ENCODE measurements at places on chromosomes 6 and 20.

- DNase-seq, result no peak
These were observed 126.9 kb downstream of the TMEM242 start for GRCh38 chr6:157196391-157196790.

- DNase-seq, result no peak
These were observed 466.2 kb downstream of the CDH26 start for GRCh38 chr20:60424267-60424902.

DNA sequence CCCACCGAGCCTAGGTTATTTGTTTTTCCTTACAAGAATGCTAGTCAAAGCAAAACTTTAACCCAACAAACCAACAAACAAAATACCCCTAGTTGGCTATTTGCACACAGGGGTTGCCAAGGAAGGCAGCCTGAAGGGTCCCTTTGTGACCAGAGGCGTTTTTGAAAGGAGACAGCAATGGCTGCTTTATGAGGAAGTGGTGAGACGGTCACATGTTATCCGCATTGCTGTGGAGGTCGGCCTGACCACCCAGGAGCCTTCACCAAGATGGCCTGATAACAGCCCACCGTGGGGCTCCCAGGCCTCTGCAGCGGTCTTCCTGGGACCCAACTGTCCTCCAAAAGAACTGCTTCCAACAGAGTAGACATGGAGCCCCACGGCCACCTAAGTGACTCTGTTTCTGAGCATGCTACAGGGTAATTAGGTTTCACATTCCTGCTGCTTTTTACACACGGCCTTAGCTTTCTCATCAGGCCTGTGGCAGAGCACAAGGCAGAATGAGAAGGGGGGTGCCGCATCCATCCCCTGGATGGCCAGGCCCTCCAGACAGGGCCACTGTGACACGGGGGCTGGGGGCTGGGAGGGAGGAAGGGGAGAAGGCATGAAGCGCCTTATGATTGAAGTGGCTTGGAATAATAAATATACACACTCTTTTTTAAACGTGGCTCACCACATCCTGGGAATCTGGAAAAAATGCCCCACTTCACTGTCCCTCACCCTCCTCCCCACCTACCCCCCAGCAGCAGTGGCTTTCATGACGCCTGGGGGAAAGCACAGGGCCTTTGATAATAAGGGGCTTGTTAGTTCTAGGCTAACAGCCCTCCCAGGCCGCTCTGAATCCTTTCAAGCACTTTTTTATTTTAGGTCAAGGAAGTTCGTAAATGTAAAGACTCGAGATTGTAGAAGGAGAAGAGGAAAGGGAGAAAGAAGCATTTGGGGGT lies 86.0 kb downstream of the CLIC5 start:
- DNase-seq, result no peak

DNA sequence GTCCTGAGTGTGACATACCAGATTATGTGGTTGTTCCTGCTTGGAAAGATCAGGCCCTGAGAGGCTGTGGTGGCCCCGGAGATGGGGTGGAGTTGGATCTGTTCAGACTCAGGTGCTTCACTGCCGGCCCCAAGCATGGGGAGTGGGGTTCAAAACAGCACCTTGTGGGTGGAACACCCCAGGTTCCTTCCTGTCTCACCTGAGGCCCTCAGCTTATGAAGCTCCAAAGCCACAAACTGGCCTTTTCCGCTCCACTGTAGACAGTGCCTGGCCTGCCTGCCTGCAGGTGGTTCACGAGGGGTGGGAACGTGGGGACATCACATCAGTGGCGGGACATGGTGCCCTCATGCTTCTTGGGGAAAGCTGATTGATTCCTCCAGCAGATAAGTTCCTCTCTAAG lies 146.4 kb downstream of the TAF4 start:
- no peak for DNase-seq

GRCh38 chr6:92377137-92377536 lies 1042.2 kb downstream of the EPHA7 start:
- DNase-seq, result no peak

DNA sequence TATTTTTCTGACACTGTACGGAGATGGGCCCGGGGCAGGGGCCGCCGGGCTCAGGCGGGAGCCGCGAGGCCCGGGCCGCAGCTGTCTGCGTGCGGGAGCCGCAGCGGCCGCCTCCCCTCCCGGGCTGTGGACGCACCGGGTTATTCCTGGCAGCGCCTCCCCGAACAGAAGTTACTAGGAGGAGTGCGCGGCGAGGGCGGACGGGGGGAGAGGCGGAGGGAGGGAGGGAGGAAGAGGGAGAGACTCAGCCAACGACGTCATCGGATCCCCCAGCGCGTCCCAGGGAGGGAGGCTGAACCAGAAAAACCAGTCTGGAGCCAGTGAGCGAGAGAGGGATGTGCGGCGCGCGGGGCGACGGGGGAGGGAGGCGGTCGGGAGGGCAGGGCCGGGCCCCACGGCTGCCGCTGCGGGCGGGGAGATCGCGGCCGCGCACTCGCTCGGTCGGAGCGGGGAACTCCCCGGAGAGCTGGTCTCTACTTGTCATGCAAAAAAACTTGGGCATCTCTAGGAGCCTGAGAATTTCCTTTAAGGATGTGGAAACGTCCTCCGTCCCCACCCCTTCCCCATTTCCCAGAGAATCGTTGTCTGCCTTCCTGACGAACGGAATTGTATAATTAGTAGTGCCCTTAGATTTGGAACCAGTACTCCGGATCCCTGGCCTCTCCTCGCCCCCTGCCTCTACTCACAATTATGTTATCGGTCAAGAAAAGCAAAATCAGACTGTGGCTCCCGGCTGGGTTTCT lies 1.4 kb upstream of the HIVEP2 start:
- DNase-seq, result peak; percentile 76

DNA sequence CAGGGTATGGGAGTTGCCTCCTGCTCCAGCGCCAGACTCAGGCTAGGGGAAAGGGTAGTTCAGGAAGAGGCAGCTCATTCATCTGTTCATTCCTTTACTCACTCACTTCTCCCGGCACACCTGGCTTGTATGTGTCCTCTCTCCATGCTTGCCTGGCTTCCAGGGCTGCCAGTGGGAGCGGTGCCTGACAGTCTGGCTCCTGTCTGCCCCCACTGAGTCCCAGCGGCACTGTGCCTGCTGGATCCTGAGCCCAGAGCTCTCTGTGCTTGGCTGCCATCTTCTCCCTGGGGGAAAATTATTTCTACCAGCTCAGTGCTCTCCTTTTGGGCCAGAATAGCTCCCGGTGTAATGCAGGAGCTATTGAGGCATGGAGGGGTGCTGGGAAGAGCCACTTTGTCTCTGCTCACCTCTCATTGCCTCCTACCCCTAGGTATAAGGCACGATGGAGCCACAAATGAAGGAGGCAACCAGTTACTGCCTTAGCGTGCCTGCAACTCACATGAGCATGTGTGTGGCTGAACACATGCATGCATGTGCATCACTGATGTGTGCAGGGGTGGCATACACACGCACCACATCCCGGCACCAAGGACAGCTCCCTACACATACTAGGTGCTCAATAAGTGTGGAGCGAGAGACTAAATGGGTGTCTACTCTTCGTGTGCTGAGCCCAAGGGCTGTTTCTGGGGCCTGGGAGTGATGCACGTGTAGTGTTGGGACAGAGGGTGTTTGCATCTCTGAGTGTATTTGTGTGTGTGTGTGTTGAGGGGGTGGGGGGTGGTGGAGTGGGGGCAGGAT lies 46.6 kb downstream of the CDH22 start:
- no peak for DNase-seq

DNA sequence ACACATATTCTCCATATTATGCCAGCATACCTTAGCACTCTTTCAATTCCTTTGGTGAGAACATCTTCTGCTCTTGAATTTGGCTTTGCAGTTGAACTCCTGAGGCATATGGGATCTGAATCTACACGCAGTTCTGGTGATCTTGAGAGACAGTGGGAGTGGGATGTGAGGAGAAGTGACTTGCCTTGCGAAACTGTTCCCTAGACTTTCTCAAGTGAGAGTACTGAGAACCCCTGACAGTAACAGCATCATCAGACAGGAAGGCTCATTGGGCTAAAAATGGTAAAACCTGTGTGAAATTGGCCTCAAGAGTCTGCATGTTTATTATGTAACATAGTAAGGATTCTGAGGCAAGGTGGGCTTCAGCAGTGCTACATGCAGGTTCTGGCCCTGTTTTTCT lies 49.1 kb upstream of the CEP85L start:
- DNase-seq, result no peak

GRCh38 chr6:16944596-16944995 lies 157.3 kb upstream of the STMND1 start:
- DNase-seq, result no peak

GRCh38 chr6:84224251-84224650 lies 3.2 kb downstream of the CEP162 start:
- no peak for DNase-seq

DNA sequence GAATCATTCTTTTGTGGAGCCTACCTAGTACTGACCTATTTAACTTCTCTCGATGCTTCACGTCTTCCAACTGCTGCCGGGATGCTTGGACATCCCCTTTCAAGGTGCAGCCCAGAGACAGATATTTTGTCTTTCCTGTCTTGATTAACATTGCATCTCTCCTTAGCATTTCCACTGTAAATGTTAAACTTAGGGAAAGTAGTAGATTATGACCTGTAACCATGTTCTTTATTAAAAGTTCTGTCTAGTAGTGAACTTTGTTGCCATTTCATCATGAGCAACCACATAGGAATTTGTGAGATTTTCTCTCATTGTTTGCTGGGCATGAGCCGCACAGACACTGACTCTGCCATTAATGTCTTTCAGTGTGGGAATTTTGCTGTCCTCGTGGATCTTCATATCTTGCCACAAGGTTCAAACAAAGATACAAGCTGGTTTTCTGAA lies 117.9 kb downstream of the JAG1 start:
- DNase-seq, result no peak

- DNase-seq, result no peak
These were observed 127.7 kb upstream of the PTPRK start for GRCh38 chr6:128648022-128648598.

DNA sequence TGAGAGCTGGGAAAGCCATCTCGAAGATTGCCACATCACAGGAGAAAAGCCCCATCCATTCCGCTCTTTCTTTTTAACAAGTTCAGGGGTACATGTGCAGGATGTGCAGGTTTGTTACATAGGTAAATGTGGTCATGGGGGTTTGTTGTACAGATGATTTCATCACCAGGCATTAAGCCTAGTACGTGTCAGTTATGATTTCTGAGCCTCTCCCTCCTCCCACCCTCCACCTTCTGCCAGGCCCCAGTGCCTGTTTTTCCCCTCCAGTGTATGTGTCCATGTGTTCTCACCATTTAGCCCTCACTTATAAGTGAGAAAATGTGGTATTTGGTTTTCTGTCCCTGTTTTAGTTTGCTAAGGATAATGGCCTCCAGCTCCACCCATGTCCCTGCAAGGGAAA lies 566.5 kb upstream of the AGPAT4 start:
- no peak for DNase-seq

GRCh38 chr20:12331236-12331635 lies 413.5 kb downstream of the BTBD3 start:
- no peak for DNase-seq

- DNase-seq, result peak; percentile 55
These were observed 15.7 kb downstream of the HMGN4 start for GRCh38 chr6:26553635-26554446.

- no peak for DNase-seq
These were observed 30.0 kb downstream of the ALDH5A1 start for GRCh38 chr6:24524805-24525204.

- DNase-seq, result no peak
These were observed 50.3 kb downstream of the OR2B2 start for GRCh38 chr6:27861861-27862260.

- DNase-seq, result no peak
These were observed 39.7 kb downstream of the TAF4 start for GRCh38 chr20:62025832-62026563.

- DNase-seq, result no peak
These were observed 235.0 kb downstream of the HTR1B start for GRCh38 chr6:77228279-77228678.

- no peak for DNase-seq
These were observed 17.8 kb downstream of the MAN1A1 start for GRCh38 chr6:119331663-119332286.

GRCh38 chr20:8212286-8212685 lies 80.2 kb downstream of the PLCB1 start:
- DNase-seq, result no peak

GRCh38 chr20:46631212-46631869 lies 19.9 kb downstream of the SLC13A3 start:
- DNase-seq, result no peak

DNA sequence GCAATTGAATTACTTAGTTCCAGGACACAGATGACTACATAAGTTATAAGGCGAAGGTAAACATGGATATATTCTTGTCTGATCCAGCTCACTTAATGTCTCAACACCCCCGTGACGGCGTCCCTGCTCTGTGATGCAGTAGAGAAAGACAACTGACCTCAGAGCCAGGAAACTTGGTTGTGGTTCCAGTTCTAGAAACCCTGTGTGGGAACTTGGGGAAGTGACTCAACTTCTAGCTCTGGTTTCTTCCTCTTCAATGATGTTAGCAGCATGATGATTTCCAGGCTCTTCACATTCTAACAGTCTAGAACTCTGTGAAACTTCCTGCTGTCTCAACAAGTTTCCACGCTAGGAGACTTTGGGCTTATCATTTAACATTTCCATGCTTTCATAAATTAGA lies 18.4 kb downstream of the LAMA4 start:
- DNase-seq, result no peak

DNA sequence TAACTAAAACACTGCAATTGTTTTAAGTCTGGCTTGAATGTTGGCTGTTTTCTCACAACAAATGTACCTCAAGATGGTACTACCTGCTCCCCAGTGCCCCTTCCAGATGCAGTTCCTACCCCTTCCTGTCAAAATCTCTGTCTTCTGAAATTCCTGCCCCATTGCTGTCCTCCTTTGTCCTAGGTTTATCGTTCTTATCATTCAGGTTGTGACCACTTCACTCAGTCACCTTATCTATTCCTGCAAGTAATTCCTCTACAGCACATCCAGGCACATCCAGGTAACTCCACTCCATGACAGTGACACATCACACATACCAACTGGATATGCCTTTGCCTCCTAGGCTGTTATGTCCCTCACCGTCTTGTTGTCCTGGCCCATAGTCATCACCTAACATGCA lies 90.2 kb downstream of the TRDN start:
- no peak for DNase-seq

- peak; percentile 28 for DNase-seq
These were observed 52.7 kb upstream of the MYB start for GRCh38 chr6:135128268-135128914.

DNA sequence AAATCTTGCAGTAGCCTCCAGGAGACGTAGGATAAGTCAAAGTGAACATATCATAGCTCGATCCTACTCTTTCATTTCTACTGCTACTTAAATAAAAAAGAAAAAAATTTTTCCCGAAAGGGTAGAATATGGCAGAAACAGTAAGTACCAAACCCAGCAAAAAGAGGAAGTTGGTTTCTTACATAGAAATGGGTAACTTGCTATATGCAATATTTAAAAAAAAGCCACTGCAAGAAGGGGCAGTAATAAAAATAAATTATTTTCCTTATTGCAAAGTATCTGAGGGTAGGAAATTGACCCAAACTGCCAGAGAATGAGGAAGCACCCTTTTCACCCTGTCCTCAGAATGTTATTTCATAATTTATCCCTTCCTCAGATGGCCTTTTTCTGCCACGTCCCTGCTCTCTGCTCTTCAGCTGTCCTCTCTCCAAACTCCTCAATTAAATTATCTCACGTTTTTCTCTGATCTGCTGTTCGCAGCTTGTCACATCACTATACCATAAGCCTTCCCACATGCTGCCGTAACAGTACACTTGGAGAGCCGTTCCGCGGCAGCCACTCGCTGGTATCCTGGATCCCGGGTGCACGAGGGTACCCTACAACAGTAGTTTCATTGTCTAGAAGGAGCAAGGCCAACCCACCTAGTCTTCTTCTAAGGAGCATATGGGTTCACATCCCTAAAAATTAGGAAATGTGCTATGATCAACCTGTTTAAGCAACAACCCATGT lies 149.6 kb downstream of the BACH2 start:
- DNase-seq, result no peak

GRCh38 chr6:157570752-157571151 lies 189.8 kb downstream of the ZDHHC14 start:
- no peak for DNase-seq

Measured in activated T-helper 1 cell treated with anti-CD3 and anti-CD28 coated beads, Interleukin-2, amount 50 U/mL, for 16 hours (primary cell).